CD4-positive, alpha-beta T cell treated with Interleukin-4 for 4 hours (primary cell): ENCODE measurements at places on chromosomes 5 and 9.

DNA sequence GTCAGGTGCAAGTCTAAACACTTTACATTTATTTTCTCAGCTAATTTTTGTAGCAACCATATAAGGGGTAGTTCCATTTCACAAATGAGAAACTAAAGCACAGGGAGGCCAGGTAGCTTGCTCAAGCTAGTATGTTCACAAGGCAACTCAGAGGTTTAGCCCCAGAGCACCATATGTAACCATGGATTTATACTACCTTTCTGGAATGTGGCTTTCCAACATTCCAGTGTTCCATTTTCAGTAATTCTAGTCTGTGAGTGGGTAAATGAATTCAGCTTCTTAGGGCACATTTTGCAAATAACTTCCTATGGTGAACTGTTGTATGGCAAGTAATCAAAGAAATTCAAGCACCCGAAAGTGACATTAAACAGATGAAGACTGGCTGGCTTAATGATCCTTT, 25.0 kb upstream of the CAST start:
- DNase-seq: no peak

GRCh38 chr9:98161851-98162250, 30.6 kb downstream of the CORO2A start:
- no peak for DNase-seq

GRCh38 chr5:60102961-60103693, 209.6 kb upstream of the PDE4D start:
- DNase-seq: no peak

DNA sequence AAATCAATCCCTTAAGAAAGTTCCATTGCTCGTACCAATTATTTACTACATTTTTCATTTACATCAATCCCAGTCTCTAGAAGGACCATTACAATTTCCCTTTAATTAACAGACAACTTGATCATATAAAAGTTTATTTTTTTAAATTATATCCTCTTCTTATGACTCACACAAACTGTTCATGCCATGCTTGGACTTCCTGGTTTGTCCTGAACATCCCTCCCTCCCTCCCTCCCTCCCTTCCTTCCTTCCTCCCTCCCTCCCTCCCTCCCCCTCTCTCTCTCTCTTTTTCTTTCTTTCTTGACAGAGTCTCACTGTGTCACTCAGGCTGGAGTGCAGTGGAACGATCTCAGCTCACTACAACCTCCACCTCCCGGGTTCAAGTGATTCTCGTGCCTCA, 11.6 kb upstream of the CLTB start:
- DNase-seq: no peak

DNA sequence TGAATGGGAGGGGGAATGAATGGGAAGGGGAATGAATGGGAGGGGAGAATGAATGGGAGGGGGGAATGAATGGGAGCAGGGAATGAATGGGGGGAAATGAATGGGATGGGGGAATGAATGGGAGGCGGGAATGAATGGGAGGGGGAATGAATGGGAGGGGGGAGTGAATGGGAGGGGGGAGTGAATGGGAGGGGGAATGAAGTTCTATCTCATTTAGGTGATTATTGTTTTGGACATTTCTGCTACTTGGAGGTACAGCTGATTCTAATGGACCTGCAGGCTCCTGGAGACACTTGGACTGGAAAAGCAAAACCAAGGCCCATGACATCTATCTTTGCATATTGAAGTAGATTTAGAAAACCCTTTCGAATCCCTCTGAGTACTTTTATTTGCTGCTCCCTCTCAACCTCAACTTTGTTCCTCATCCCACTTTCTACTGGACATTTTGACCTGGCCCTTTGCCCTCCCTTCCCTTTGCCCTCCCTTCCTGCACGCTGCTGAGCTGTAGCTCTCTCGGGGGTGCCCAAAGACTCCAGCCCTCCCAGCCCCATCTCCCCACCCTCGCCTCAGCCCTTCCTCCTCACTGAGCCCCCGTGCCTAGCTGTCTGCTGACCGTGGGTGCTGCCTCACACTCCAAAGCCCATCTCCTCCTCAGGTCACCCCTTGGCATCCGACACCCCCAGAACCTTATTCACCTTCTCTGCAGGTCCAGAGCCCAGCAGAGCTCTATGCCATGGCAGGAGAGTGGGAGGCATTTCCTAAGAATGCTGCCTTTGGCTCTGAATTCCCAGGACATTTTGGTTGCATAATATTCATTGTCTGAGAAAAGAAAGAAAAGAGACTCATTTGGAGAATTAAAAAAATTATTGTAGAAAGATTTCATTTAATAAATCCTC, 19.9 kb upstream of the LPCAT1 start:
- DNase-seq: no peak

DNA sequence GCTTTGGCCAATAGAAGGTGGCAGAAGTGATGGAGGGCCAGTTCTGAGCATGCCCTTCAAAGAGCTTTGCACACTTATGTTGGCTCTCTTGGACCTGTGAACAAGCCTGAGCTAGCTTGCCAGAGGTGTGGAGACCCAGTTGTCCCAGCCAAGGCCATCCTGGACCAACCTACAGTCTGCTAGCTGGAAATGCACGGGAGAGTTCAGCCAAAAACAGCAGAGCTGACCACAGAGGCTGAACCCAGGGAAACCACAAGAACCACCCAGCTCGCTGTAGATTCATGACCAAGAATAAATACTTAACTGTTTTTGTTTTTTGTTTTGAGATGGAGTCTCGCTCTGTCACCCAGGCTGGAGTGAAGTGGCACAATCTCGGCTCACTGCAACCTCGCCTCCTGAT, 65.4 kb upstream of the HAND1 start:
- no peak for DNase-seq

- no peak for DNase-seq
Measured at GRCh38 chr9:75933982-75934381, 43.5 kb downstream of the PCSK5 start.

GRCh38 chr5:143635146-143635752, 176.7 kb upstream of the HMHB1 start:
- DNase-seq: no peak

DNA sequence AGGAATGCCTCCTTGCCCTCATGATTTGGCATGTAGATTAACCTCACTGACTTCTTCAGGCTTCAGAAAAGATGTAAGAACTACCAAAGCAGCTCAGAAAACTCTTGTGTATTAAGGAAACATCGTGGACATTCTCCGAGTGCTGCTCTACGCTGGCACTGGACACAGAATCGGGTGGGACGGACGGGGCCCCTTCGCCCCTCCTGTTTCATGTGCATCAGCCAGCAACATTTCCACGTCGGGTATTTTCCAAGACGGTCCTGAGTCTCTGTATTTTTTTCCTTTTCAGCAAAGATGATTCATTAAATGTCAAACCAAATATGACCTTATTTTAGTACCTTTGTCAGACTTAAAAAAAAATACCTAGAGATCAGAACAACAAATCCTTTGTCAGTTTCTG, 583.6 kb downstream of the CCDC171 start:
- no peak for DNase-seq
